ENCODE measurements at places on chromosomes 2 and 18.

GRCh38 chr18:48868468-48869466, 82.0 kb downstream of the SMAD7 start:
- DNase-seq = no peak

DNA sequence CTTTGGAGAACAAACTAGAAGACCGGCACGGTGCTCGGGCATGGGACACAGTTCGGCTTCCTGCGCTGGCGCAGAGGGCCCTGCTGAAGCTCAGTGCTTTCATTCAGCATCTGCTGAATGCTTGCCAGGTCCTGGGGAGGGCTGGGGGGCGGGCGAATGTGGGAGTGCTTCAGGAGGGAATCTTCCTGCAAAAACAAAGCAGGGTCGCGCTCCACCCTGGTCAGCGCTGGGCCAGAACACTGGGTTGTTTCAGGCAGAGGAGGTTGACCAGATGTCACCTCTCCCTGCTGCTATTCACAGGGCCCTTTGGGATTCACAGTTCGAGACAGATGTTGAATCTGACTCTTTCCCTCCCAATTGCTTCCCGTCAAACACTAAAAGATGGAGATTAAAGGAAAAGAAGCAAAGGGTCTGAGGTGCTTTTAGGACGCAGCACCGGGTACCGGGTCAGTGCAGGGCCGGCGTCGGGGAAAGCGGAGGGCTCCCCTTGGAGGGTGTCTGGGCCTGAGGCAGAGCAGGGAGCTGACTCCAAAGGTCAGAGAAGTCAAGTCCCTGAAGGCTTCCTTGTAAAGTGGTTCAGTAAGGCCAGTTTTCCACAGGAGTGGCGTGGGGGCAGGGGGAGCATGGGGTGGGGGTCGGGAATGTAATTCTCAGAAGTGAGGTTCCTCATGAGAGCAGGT, 82.1 kb upstream of the PXDN start:
- no peak for DNase-seq

DNA sequence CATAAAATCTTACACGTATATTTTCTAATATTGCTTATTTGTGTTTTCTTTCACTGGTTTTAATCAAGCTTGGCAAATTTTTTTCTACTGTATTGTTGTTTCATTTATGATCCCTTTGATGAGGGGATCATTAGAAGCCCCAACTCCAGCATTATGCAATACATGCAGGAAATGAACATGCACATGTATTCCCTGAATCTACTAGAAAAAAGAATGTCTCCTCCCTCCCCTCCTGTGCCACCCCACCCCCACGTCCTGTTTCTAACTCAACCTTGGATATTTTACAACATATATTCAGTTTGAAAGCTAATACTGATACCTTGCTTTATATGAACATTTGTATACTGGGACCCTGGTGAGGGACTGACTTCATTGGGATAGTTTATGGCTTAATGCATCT, 53.0 kb downstream of the EML6 start:
- DNase-seq = no peak

- DNase-seq = no peak
Measured at GRCh38 chr2:236352761-236353593, 88.8 kb upstream of the ASB18 start.

DNA sequence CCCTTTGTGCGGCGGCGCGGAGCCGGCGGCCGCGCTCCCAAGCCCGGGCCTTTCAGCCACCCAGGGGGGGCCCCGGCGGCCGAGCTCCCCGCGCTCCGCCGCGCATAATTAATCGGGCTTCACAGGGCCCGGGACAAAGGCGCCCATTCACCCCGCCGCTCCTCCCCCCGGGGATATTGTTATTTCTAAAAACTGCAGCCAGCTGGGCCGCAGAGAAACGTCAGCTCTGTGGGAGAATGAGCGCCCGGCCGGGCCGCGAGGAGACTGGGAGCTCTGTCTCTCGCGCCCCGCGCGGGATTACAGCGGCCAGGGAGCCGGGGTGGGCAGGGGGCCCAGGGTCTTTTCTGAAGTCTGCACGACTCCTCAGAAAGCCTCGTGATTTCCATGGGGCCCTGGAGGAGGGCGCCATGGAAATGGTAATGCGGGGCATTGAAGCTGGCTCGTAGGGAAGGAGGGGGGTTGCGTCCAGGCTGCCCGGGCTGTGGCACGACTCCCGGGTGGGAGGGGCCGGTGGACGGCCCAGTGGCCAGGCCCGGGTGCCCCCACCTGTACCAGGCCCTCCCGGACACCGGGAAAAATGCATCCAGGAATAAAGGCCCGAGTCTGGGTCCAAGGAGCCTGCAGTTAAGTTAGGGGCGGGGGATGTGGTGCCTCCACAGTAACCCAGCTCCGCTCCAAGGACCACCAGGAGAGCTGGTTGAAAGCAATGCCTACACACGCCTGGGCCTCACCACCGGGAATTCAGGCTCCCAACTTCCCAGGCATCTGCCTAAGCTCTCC, 125.3 kb downstream of the ZFP36L2 start:
- DNase-seq = no peak

DNA sequence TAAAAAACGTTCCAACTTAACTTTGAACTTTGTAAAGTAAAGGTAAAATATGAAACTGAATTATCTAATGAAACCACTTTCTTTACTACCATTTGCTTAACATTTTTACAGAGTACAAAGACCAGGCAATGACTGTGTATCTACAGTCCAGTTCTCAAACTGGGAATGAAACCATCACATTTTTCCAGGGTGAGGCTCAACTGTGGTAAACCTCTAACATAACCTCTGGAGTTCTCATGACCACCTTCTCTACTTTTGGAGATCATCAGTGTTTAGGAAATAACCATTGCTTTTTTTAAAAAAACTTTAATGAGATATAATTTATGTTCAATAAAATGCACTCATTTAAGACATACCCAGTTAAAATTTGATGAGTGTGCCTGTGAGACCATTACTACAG, 223.5 kb downstream of the RNF152 start:
- DNase-seq = no peak

- DNase-seq = no peak
Measured at GRCh38 chr2:227248876-227249275, 76.2 kb upstream of the MFF start.

DNA sequence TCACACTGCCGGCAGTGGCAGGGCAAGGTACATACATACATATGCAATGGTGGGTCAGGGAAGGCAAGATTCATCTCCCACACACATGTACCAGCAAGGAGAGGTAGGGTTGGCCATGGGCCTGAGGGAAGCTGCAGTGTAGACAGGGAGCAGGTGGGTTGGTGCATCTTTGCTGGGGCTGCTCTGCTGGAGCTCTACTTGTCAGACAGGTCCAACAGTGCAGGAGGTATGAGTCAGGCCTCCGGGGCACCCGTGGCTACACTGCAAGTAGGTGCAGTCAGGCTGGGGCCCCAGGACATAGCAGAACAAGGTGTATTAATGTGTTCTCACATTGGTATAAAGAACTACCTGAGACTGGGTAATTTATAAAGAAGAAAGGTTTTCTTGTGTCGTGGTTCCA, 281.1 kb upstream of the COL3A1 start:
- no peak for DNase-seq

DNA sequence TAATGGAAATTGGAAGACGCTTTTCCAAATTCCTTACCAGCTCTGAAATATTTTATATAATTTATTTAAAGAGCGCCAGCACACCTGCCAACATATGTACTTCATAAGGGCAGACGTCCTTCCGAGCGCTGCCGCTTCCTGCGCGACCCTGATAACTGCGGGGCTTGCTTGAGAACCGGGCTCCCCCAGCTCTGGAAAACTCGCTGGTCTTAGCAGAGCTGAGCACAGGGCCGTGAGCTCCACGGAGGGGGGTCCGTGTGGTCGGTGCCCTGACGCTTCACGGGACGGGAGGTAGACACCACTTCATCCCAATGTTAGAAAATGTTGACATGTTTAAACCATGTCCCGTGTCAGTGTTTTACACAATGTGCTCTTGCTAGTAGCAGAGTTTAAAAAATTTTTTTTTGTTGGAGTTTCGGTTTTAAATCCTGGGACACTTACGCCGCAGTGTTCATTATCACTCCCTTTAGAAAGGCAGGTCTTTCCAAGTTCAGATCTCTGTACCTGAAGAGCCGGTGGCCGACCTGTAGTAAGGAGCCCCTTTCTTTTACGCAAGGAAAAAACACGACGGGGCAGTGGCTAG, 1.6 kb downstream of the NFATC1 start:
- no peak for DNase-seq

- DNase-seq = no peak
Measured at GRCh38 chr18:75478996-75479880, 51.7 kb upstream of the SMIM21 start.

GRCh38 chr2:72938455-72938854, 21.1 kb downstream of the EMX1 start:
- no peak for DNase-seq

- no peak for DNase-seq
Measured at GRCh38 chr2:171087547-171087946, 73.1 kb downstream of the TLK1 start.

DNA sequence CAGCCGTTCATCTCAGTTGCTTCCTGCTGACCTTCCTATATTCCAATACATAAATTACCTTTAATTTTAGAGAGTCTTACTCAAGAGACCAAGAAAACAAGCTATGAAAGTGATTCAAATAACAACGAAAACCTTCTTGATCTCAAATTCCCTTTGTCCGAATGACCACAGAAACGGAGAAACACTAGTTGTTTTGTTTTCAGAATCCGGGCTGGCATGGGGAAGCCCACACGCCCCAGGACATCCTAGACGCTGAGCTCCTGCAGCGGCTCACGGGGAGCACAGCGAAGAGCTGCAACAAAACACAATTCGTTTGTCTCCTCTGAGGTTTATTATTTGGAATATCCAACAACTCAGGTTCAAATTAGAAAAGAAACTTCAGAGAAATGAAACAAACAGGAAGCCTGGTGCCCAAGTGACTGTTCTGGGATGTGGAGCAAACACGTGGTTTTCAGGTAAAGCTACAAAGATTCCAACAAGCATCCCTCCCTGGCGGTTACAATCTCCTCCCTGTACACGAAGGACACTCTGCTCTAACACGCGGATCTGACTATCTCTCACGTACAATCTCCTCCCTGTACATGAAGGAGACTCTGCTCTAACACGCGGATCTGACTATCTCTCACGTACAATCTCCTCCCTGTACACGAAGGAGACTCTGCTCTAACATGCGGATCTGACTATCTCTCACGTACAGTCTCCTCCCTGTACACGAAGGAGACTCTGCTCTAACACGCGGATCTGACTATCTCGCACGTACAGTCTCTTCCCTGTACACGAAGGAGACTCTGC, 237.5 kb downstream of the TWIST2 start:
- no peak for DNase-seq

- no peak for DNase-seq
Measured at GRCh38 chr2:176114930-176115625, 1.5 kb upstream of the HOXD10 start.

DNA sequence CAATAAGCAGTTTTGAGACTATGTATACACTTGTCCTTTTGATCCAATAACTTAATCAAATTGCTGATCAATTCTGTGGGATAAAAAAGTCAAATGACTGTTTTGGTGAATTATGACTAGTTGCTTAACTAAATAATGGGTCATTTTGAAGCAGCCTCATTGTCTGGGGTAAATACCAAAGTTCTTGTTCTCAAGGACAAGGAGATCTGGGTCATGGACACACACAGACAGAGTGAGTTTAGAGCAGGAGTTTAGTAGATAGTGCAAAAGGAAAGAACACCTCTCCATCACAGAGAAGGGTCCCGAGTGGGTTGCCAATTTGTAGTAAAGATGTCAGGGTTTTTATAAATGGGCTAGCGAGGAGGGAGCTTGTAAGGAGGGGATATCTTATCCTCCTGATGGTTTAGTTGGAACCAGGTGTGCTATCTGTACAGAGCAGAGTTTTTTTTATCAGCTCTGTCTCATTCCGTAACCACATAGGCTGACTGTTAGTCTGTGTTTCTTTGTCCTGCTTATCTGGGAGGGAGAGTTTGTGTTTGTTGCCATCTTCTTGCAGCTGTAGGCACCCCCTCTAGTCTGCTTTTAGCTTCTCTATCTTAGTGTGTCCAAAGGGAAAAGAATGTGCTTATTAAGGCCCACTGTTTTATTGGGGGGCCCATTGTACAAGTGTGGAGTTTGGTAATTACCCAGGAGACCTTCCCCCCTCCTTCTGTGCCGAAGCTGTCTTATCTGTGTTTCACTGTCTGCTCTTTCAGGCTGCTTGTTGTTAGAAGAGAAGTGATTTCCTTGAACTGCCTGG, 48.7 kb upstream of the C1GALT1C1L start:
- no peak for DNase-seq

DNA sequence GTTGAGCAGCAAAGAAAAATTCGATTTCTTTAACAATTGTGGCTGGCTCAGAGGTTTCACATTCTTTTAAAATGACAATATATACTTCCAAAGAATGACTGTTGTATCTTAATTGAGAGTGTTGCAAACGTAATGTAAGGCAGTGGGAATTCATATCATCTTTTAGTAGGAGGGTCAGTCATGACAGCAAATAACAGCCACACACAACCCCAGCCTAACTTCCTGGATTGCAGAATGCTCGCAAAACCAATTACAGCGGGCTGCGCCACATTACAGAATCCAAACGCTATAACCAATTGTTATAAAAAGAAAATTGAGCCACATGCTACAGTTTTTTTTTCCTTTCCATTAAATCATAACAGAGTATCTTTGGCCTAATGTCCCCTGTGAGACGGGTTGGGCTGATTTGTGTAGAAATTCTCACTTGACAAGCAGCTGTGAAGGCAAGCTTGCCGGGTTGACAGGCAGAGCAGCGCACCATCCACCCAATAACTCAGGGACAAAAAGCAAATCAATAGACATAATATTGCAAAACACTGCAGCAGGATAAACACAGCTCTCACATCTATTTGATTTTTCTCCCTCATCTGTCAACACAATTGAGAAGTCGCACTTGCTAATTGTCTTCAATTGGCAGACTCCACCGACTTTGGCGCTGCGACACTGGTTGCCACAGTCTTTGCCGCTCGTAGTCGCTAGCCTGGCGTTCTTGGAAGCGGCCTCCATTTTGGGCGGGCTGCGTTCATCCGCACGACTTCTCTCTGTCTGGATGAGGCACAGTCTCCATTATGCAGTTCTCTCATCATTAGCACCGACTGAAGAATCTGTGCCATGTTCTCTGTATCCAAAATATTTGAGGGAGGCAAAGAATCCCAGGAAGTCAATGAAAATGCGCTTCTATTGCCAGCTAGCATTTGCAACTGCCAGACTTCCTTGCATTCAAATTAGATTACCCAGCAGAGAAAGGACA, 95.0 kb upstream of the CCDC68 start:
- DNase-seq = no peak

DNA sequence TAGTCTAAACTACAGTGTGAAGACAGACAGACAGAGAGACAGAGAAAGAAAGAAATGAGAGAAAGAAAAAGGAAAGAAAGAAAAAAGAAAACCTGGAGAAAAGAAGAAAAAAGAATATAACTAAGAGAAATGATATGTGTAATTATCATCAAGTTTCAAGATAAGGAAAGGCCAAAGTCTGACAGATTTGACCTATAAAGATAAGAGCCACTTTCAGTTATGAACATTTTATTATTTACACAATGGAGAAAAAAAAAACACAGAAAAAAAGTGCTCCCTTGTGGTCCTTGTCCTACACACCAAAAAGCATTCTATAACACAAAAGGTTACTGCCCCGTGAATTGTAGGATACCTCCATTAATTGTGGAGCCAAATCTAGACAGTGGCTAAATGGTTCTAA, 937.2 kb upstream of the DDX18 start:
- no peak for DNase-seq

- DNase-seq = no peak
Measured at GRCh38 chr2:119711352-119711751, 32.4 kb downstream of the TMEM177 start.

Data from stimulated activated CD8-positive, alpha-beta memory T cell treated with anti-CD3 and anti-CD28 coated beads, Interleukin-7, amount 100 ng/mL, for 1 hour (primary cell).